NCI-H1436 treated with DMSO at 0.1 percent for 48 hours (cell line): ENCODE measurements at places on chromosomes 1 and 21.

DNA sequence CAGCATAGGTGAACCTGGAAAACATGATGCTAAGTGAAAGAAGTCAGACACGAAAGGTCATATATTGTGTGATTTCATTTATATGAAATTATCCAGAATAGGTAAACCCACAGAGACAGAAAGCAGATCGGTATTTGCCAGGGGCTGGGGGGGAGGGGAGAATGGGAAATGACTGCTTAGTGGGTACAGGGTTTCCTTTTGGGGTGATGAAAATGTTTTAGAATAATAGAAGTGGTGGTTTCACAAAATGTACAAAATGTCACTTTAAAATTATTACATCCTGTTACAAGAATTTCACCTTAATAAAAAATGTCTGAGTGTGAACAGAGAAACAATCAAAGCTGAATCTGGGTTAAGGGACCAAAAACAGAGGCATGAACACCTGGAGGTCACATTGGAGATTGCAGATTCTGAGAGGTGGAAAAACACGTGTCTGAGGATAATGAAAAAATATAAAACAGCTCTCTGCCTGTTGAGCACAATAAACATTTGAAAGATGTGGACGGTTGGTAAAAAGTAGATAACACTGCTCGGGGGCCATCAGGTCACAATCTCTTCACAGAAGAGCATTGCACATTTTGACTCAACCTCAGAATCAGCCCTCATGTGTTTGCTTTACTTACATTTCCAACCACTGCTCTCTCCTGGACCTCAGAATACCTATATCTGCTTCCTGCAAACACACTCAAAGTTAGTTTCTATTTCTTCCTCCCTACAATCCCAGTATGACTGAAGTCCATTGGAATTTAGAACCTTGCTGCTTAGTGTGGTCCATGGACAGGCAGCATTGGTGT is 3.2 kb downstream of the SLAMF6 start:
- no peak for DNase-seq

GRCh38 chr1:201781437-201781836 is 47.5 kb upstream of the IPO9 start:
- no peak for DNase-seq

DNA sequence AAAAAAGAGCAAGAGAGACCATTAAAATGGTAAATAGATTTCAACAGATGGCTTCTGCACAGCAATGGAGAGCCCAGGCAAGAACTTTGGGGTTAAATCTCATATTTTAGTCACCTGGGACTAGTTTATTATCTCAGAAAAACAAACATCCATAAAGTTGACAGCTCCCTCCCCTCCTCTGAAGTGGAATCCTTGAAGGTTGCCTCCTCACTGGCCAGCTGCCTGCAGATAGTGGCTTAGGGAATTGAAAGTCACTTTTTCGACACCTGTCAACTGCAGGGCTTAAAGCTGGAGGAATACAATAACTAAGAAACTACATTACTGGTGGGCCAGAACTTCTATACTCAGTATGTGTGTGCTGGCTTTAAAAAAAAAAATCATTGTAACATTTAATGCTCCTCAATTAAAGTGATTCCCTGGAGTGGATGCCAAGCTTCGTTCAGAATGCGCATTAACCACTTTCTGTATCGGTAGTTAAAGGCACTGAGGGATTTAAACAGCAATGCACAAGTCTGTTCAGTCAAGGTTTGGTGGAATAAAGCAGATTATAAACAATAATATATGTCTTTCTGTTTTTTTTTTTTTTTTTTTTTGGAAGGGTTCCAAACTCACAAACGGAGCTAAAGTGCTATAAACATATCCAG is 52.5 kb downstream of the LHX4 start:
- no peak for DNase-seq

GRCh38 chr1:53145051-53145600 is 2.7 kb upstream of the SLC1A7 start:
- DNase-seq = no peak

- DNase-seq = no peak
Measured at GRCh38 chr1:165586398-165586797, 42.6 kb downstream of the LRRC52 start.

DNA sequence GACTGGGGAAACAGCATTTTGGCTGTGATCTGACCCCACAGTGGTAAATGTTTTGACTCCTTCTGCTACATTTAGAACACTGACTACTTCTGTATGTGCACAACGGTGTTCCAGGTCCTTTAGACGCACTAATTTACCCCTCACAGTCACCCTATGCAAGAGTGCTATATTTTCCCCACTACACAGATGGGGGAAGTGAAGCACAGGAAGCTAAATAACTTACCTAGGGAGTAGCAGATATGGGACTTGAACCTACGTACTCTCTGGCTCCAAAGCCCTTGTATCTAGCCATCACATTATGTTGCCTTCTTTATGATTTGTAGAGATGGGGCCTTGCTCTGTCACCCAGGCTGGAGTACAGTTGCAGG is 49.3 kb downstream of the GADD45A start:
- no peak for DNase-seq

- DNase-seq = no peak
Measured at GRCh38 chr1:156042828-156043227, 10.8 kb downstream of the UBQLN4 start.

DNA sequence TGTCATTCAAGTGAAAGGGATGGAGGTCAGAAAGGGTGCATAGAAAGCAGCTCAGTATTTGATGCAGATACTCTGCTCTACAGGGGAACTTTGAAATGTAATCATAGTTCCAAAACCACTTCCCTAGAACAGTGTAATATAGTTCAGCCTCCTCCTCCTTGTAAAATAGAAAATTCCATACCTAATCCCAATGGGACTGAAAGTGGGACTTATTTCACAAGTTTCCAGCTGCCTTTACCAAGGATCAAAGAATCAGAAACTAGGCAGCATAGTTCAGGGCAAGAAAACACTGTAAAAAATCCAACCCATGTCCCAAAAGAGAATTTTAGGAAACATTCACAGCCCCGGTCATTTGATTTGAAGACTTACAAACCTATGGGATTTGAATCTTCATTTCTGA is 8.1 kb upstream of the TMCO2 start:
- no peak for DNase-seq

DNA sequence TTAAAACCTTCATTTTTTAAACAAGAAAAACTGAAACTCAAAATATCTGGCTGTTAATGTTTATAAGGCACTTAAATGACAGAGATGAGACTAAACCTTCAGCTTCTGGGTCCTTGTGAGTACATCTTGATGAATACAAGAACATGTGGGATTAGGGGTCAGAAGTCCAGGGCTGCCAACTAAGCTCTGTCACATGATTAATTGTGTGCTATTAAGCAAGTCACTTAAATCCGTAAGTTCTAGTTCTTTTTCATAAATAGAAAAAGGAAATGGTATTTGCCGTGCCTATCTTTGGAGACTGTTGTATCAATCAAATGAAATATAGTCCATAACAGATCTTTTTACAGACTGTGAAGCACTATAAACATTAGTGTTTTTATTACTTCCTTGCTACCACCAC is 43.2 kb upstream of the KCTD3 start:
- DNase-seq = no peak

DNA sequence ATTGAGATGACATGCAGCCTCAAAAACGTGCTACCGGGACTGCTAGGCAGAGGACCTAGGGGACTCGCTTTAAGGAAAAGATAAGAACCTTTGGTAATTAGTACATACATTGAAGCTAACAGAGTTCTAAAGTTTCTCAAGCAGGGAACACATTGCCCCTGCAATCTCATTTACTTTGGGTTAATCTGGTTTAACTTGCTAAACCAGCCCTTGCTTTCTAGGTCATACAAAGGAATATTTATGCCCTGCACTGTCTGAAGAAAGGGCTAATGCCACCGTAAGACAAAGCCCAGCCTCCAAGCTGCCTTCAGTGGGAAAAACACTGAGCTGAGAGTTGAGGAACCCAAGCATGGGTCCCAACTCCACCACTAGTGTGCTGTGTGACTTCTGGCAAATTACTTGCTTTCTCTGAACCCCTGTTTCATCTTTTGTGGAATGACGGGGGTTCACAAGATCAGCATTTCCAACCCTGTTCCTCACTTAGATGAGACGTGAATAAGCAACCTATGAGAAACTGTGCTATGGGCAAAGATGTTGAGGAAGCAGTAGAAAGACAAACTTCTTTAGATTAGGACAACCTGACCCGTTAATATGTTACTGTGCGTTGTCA is 66.3 kb downstream of the VWA5B1 start:
- DNase-seq = no peak

DNA sequence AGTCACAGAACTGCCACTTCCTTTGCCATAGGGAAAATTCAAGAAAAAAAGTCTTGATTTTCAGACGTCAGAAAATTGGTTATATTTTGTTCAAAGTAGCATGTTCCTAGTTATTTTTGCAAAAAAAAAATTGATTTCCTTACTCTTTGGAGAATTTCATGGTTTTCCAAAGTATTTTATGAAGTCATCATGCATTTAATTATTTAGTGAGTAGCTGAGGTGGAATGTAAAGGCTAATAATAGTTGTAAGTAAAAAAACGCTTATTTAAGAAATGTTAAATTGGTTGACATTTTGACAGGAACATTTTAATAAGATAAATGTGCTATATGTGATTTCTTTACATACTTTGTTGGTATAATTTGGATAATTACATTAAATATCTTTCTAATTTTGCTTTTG is 20.8 kb downstream of the TSEN15 start:
- DNase-seq = no peak
